ENCODE measurements at places on chromosomes 11 and 22.

GRCh38 chr22:46842606-46843005, 80.2 kb downstream of the TBC1D22A start:
- ATAC-seq = no peak

GRCh38 chr11:73750228-73750627, 10.6 kb downstream of the RAB6A start:
- no peak for ATAC-seq

- no peak for ATAC-seq
These were observed 9.3 kb downstream of the HINFP start for GRCh38 chr11:119130662-119131061.

DNA sequence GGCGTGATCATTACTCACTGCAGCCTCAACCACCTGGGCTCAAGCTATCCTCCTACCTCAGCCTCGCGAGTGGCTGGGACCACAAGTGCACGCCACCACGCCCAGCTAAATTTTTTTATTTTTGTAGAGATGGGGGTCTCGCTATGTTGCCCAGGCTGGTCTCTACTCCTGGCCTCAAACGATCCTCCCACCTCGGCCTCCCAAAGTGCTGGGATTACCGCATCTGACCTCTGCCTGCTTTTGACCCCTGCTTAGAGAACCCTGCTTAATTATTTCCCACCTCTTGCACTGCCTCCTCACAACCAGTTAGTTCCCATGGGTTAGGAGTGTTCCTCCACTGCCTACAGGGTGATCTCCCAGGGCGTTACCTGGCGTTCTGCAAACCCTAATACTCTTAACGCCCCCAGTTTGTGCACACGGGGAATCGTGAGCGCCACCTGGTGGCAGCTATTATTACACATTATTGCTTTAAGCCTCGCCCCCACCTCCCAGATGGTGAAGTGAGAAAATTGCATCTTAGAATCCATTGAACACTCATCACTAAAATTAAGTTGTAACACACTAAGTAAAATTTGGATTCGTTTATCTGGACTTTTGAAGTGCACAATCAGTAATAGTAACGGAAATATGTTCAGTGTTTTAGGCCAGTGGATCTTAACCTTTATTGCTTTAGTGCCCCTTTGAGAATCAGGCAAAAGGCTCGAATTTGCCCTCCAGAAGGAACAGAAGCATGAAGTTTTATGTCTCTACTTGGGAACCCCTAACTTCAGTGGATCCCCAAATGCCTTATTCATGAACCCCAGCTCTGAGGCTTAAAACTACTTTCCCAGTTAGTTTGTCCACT, 61.4 kb upstream of the ASPHD2 start:
- ATAC-seq = peak; percentile 60

DNA sequence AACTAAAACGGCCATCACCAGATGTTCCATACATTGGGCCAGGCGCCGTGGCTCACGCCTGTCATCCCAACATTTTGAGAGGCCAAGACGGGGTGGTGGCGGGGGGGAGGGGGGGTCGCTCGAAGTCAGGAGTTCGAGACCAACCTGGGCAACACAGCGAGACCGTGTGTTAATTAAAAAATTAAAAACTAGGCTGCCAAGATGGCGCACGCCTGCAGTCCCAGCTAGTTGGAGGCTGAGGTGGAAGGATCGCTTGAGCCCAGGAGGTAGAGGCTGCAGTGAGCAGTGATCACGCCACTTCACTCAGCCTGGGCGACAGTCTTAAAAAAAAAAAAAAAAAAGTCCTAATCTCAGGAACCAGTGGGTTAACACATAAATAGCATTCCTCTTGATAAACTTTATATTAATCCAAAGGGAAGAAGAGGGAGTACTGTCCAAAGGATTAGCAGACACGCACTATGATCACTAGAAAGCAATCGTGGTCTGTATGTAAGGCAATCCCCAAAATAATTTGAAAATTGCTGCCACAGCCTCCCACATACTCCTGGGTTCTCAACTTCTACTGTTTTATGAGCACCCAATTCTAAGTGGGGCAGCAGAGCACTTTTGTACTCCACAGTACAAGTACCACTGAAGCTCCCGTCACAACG, 604 bp downstream of the PUS3 start:
- ATAC-seq = peak; percentile 57

DNA sequence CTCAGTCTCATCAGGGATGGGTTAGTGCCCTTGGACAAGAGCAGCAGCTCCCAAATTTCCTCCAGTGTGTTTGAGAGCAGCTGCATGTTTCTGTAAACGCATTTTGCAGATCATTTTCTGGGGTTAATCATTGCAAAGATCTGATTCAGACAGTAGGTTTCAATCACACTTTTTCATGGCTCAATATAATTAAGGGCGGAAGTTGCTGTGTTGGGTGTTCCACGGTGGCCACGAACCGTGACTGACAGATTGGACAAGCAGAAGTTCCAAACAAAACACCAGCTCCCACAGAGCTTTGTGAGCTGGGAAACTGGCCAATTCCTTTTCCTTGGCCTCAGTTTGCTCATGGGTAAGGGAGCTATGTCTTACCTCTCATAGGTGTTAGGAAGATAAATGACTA, 8.4 kb upstream of the RASSF10 start:
- no peak for ATAC-seq

GRCh38 chr22:33811686-33812085, 108.6 kb downstream of the LARGE1 start:
- no peak for ATAC-seq

DNA sequence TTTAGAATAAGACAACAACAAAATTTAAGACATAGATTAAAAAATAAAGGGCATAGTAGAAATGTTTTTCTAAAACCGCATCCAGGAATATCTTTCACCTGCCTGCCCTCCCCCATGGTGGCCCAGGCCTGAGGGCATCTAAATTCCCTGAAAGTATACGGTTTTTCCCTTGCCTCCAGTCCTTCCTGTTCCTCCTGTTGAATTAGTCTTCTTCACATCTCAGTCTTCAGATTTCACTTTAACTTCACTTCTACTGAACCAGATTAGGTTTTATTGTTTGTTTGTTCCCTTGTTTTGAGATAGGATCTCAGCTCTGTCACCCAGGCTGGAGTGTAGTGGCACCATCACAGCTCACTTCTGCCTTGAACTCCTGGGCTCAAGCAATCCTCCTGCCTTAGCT, 33.1 kb upstream of the DEPDC7 start:
- no peak for ATAC-seq

GRCh38 chr11:34063061-34063795, 11.7 kb downstream of the CAPRIN1 start:
- no peak for ATAC-seq

DNA sequence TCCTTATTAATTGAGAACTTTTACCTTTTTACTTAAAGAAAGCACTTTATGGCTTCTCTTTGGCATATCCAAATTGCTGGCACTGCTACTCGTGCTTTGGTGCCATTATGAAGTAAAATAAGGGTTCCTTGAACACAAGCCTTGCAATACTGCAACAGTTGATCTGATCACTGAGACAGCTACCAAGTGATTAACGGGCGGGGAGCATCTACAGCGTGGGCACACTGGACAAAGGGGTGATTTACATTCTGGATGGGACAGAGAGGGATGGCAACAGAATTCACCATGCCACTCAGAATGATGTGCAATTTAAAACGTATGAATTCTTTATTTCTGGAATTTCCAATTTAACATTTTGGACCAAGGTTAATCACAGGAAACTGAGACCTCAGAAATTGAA, 7.7 kb downstream of the CHRDL2 start:
- ATAC-seq = no peak

DNA sequence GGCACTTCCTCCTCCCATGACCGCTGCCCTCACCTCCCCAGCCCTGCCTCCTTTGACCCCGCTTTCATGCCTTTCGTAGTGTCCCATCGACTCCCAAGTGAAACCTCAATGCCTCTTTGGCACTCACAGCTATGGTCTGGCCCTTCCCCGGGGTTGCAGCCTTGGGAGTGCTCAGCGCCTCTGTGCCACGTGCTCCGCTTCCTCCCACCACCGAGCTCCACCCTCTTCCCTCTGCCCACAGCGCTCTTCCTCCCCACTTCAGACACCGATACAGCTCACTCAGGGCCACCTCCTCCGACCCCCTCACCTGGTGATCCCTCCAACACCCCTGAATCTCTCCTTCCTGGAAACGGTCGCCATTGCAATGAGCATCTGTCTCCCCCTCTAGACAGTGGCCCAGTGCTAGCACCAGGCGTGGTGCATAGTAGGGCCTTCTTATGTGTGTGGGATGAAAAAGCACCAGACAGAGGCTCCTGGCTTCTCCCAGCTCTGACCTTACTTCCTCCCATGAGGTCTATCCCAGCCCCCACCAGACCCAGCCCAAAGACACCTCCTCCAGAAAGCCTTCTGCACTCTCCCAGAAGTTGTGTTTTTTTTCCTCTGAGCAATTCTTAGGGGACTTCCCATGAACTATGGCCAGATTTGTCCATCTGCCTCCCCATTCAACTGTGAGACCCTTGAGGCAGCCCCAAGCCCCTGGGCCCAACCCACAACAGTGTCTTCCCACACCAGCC, 16.4 kb upstream of the SCGB1A1 start:
- no peak for ATAC-seq

DNA sequence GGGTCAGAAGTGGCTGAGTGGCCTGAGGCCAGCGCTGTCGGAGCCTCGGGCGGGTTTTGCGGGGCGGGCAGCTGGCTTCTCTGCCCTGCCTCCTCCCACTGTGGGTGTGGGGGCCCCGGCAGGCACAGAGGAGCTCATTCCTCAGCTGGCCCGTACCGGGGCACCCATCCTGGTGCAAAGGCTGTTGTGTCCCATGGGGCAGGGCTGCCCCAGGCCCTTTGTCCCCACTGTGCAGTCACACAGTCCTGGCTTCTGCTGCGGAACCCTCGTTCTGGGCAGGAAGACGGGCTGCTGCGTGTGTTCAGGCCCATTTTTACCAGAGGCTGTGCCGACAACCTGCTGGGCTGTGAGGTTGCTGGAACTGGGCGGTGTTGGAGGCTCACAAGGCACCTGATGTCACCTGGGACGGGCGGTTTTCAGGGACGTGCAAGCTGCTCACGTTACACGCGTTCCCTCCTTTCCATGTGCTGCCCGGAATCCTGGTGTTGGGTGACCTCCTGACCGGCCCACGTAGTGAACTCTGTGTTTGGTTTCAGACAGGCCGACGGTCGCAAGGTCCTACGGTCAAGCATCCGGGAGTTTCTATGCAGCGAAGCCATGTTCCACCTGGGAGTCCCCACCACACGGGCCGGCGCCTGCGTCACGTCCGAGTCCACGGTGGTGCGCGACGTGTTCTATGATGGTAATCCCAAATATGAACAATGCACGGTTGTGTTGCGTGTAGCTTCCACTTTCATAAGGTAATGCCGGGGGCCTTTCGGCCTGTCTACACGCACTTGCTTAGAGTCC, 5.2 kb downstream of the SELENOO start:
- ATAC-seq = no peak

DNA sequence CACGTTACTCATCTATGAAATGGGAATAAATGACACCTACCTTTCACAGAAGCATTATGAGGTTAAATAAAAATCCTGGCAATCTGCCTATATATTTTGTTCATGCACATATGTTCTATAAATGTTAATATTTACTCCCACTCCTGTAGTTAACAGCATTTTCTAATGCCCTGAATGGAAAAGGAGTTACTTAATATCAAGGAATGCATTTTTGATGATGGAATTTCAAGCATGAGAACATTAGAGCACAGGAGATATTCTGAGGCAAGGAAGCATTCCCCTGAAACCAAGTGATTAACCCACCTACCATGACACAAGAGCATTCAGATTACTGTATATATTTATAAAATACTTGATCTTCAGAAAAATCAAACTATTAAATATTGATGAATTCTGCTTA, 102.1 kb downstream of the ARHGAP32 start:
- ATAC-seq = peak; percentile 66

DNA sequence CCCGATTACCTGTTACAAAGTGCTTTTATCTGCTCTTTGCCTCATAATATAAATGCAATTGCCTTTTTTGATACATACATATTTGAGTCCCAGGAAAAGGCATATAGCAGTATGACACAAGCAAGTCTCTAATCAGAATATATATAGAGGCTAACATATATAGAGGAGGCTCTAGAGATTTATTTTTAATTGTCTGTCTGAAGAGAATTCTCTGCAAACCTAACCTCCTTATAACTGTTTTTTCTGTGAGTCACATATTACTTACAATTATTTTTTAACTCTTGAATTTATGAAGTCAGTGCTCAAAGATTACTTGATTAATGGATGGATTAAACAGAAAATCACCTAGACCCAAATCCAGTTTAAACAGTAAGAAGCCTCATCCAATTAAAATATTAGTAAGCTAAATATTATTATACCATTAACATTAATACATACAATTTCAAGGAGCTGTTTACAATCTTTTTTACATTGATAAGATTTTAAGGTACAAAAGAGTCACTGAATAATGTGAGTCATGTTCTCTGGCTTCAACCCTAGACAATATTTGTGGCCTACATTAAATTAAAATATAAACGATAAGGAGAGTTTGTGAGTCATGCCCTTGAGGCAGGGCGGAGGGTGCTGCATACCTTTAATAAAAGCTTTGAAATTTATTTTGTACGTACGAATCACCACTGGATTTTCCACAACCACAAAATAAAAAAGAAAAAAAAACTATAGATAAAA, 19.2 kb upstream of the MMP13 start:
- peak; percentile 85 for ATAC-seq

- no peak for ATAC-seq
These were observed 9.8 kb upstream of the NXPE4 start for GRCh38 chr11:114605370-114605769.

DNA sequence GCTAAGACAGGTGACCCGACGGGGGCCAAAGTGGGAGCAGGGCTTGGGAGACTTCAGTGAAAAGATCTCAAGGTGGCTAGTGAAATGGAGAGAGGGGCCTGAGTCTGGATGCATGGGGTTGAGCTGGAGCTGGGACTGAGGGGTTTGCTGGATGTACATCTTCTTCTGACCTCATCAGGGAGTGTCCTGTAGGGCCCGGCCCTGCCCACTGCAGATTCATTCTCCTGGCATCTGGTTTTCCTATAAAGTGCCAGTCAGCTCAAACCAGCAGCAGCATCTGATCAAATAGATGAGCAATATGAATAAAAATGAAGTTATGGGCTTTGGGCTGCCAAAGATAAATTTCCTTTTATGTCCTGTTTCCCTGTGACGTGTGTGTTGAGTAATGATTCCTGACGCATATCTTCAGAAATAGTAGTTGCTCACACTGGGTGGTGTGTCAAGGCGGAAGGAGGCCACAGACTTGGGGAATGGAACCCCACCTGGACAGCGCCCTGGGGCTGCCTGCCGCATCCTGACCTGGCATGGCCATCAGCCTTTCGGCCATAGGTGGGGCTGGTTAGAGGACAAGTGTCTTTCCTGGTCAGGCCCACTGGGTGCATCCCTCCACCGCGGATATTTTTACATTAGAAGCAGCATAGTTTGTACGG, 135.4 kb downstream of the OSBP2 start:
- ATAC-seq = peak; percentile 93

DNA sequence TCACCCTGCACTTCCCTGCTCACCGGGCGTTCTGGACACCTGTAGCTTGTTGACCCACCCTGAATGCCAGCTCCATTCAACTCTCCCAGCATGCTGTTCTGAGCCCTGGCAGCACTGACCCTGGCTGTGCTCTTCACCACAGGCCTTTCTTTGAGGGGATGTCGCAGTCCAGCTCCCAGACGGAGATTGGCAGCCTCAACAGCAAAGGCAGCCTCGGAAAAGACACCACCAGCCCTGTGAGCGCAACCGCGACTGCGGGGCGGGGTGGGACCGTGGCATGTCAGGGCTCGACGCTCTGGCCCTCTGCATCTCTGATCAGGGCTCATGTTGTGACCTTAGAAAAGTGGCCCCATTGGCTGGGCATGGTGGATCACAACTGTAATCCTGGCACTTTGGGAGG, 47.4 kb upstream of the RAB1B start:
- no peak for ATAC-seq

GRCh38 chr11:75513250-75513649, 12.5 kb downstream of the GDPD5 start:
- no peak for ATAC-seq

- peak; percentile 92 for ATAC-seq
These were observed 22.0 kb downstream of the TEF start for GRCh38 chr22:41403532-41404318.
